ENCODE measurements at places on chromosomes 1 and 21.

GRCh38 chr1:246012341-246012740 lies 494.7 kb downstream of the SMYD3 start:
- DNase-seq = no peak

DNA sequence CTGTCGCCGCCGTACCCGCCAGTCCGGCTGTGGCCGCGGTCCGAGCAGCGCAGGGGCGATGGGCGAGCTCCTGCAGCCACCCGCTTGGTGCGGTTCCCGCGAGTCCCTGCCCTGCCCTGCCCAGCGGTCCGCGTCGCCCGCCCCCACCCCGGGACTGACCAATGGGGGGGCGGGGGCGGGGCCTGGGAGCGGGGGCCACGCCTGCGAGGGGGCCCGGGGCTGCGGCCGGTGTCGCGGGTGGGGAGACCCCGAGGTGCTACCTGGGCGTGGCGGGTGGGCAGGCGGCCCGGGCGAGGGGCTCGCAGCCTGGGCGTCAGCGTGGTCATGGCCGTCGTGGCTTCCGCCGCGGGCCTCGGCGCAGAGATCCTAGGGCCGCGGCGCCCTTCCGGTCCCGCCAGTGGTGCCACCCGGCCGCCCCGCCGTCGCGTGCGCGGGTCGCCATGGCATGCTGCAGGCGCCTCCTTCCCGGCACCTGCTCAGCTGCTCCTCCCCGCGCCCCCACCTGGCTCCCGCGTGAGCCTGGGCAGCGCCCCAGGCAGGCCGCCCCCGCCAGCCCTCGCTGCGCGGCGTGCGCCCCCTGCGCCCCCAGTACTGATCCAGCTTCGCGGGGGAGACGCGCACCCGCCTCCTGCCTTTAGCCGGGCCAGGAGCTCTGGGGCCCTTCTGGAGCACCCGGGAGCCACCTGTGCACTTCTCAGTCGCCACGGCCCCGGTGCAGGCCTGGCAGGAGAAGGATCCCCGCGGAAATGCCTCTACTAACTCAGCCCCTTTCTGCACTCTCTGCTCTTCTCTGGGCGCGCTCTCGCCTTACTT lies at the start of gene BMP8B:
Gene BMP8B (minus strand): TSS at position 108 of the 813 bp plus-strand sequence. CDS start 380 bp downstream, outside the sequence.
- no peak for DNase-seq

- no peak for DNase-seq
Measured at GRCh38 chr1:232951605-232952004, 1.2 kb downstream of the NTPCR start.

GRCh38 chr1:208008534-208008933 lies 97.6 kb upstream of the CD34 start:
- DNase-seq = no peak

GRCh38 chr1:81068726-81069125 lies 732.0 kb upstream of the ADGRL2 start:
- DNase-seq = no peak

- no peak for DNase-seq
Measured at GRCh38 chr21:26966649-26967061, 233 bp downstream of the ADAMTS5 start.

- no peak for DNase-seq
Measured at GRCh38 chr1:37519613-37520012, 5.0 kb upstream of the MEAF6 start.

GRCh38 chr1:107529511-107530149 lies 388.8 kb downstream of the NTNG1 start:
- DNase-seq = no peak

DNA sequence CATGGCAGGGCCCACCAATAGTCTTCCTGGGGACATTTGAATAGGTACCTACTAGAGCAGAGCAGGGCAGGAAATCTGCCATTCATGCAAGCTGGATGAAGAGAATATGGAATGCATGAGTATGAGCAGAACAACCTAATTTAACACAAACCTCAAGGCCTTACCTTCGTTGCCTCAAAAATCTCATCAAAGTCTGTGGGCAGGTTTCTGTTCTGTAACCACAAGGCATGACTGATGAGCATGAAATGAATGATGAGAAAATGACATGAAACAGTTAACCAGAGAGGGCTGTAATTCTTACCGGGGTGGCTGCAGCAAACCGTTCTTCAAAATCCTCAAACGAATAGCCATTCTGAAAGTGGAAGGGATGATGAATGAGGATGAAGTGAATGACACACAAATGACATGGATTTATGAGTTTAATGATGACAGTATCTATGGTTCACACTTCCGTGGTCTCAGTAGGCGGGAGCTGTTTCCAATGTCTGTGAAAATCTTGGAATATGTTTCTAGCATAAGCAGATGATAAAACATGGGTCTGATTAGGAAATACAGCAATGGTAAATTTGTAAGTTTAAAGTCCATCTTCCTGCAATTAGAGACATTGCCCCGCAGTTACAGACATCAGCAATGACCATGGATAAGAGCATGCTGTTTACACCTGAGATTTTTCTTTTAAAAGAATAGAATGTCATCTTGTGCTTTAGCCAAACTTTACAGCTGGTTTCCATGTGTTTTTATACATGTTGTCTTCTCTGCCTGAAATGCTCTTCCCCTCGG lies 67.6 kb upstream of the C8B start:
- no peak for DNase-seq

DNA sequence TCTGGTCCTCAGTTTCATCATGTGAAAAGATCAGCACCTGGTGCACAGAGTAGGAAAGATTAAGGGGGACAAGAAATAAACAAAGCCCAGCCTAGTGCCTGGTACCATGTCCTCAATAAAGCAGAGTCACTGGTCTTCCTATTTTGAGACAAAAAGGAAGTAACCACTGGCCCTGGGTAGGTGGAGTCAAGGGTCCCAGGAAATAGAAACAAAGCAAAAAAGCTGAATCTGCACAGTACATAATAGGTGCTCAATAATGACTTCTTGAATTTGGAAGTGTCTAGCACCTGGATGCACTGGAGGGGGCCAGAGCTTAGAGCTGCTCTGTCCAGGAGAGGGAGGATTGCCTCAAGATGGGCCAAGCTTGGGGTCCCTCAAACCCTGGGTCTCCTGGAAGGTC lies 1.9 kb upstream of the EPHB2 start:
- DNase-seq = no peak

- DNase-seq = no peak
Measured at GRCh38 chr1:215376544-215377264, 190.4 kb upstream of the KCTD3 start.

DNA sequence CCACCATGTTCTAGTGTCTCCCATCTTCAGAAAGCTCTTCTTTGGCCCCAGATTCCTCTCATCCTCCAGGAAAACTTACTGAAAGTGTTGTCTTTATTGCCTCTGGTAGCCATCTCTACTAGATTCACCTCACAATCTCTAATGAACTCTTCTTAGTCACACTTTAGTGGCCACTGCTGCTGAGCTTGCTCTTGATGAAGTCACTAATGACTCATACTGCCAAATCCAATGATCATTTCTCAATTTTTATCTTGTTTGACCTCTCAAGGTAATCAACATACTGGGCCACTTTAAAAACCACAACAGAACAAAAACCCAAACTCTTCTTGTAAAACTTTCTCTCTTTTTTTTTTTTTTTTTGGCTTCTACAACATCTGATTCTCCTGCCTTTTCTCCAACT lies 196.4 kb downstream of the LHX8 start:
- no peak for DNase-seq
